ENCODE measurements at places on chromosomes 16 and 17.

DNA sequence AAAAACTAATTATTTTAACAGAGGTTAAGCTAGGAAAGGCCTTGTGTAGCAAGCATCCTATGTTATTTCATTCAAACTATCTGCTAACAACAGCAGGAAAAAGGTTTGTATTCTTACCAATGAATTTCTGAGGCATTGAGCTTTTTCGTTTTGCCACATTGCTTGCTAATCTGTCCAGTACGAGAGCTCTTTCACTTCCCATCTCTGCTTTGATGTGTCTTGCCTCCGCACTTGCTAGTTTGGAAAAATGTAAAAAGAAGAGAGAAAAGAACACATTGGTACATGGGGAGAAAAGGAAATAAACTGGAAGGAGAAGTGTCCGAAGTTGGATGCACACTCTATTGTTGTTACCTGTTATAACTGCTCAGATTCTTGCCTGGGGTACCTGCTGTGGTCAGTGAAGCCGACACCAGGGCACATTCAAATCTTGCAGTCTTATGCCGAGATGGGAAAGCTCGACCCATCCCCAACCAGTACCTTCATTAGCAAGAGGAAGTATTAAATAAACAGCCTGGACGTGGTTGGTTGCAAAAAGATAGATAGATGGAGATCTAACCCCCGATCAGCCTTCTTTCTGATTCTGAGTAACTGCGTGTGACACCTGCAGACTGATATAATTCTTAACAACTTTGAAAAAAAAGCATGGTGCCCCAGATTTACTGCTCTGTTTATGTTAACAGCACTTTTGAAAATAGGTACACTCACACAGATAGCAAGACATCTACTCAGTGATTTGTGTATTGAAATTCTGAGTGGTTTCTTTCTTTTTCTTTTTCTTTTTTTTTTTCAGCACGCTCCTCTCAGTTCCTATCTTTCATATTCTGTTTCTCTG, 40.0 kb downstream of the GRB7 start:
- no peak for DNase-seq

DNA sequence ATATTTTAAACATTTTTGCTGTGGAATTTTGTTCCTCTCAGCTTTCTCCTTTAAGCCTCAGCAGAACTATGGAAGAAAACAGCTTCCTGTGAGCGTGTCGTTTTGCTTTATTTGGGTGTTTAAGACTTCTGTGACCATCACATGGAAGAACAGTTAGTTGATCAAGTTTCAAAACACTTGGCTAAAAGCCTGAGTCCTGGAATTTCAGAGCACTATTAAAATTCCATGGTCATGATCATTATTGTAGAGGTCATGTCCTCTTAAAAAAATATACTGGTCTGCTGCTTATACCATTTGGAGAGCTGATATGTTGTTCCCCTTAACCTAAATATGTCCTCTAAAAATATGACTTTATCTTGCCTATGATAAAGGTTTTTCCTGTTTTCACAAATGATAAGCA, 12.6 kb upstream of the CDR2 start:
- peak; percentile 87 for DNase-seq

- DNase-seq, result no peak
Observed at GRCh38 chr16:10876315-10876714, 687 bp upstream of the CIITA start.

- no peak for DNase-seq
Observed at GRCh38 chr17:69018022-69018615, 42.6 kb downstream of the ABCA9 start.

GRCh38 chr16:78102122-78102660, 2.7 kb downstream of the WWOX start:
- no peak for DNase-seq

- no peak for DNase-seq
Observed at GRCh38 chr17:2894782-2895181, 98.5 kb downstream of the RAP1GAP2 start.

DNA sequence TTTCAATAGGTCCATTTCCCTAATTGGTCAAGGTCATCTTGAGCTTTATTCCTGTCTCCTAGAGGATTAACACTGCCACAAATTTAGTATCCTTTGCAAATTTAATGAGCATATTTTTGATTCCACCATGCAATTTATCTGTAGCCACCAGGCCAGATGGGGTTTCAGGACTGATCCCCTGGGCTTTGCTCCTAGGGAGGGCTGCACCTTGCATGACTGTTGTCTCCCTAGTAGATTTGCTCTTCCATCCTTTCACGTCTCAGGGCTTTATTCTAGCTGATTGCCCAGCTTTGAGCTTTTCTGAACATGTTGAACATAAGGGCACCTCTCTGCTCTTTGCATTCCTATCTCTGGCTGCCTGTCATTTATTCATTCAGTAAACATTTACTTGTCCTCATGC, 7.7 kb upstream of the KCNH6 start:
- DNase-seq, result no peak

- no peak for DNase-seq
Observed at GRCh38 chr16:54191592-54191991, 95.0 kb downstream of the IRX3 start.

- no peak for DNase-seq
Observed at GRCh38 chr17:50204431-50204830, 3.0 kb upstream of the COL1A1 start.

DNA sequence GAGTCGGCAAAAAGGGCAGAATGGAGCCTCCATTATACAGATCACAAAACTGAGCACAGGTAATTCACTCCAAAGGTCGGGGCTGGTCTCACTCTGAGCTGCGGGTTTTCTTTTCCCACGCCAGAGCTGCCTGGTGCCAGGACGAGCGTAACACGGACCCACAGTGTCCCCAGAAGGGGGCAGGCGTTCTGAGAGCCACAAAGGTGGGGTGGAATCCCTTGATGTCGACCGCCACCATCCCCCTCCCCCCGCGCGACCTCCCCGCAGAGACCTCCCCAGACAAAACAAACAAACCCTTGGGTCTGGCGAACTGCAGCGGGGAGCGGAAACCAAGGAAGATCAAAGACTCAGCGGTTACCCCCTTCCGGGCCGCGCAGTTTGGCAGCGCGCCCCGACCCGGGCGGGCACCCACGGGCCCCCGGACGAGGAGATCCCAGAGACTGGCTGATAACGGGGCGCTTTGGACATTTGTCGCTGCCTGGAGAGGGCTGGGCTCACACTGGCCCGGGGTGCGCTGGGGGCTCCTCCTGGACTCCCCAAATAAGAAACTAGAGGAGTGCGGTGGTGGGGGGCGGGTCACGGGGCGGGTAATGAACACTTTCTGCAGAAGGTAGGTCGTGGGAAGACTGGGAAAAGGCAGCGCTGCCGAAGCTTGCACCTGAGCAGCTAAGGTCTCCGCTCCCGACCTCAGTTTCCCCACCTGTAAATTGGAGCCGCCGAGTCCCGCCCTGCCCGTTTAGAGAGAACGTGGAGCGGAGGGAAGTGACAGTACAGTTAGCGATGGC, 664 bp upstream of the NKD1 start:
- no peak for DNase-seq

DNA sequence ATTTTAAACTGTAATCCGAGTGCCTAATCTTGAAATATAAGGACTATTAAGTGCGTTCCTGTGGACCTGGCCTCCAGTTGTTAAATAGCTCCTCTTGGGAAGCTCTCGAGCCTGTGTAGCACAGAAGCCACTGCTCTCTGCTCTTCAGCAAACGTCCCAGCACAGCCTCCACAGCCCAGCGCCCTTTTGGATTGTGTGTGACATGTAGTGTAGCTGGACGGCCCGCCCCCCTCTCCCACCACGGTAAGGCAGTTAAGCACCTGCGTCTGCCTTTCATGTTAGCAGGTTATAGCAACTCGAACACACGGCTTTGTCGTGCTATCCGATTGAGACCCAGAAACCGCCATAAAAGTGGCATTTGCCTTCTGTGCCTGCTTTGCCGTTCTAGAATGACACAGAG, 79.2 kb upstream of the CHMP6 start:
- DNase-seq, result no peak

DNA sequence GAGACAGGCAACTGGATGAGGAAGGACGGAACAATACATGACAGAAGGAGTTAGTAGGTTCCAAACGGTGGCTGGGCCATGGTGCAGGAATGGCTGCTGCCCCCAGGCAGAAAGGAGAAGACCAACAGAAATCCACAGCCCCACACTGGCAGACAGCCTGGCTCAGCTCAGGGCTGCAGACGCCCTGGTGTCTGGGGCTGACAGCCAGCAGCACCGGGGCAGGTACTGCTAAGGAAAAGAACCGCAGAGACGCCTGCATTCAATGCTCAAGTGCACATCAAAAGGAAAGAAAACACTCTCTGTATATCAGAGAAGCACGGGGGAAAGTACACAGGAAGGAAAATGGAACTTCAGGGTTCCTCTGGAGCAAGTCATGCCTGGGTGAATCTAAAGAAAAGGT, 53.4 kb downstream of the GAS7 start:
- DNase-seq, result no peak

DNA sequence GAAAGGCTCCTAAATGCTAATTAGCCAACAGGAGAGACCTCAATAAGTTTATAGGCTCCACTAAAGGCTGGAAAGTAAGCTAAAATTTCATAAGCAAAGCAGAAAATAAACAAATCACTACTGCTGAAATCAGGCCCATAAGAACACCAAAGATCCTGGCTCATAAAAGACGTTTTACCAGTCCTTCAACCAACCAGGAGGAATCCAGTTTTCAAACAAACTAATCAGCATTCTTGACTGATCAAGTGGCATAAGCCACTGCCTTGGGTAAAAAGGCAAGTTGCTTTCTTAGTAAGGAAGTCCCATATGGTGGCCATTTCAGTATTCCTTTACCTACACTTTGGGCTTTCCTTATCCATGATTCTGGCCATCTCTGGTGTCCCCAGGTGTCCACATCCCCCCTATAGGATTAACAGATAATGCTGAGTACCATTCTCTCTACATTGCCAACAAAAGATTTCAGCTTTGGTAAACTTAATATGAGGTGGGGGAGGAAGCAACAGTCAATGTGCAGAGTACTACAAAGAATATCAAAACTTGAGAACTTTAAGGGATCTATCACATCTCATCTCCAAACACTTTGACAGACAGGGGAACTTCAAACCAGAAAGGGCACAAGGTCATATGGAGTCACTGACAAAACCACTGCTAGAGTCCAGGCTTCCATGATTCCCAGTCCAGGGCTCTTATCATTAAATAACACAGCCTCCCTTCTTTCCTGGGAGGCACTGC, 1.3 kb downstream of the TOM1L2 start:
- no peak for DNase-seq

DNA sequence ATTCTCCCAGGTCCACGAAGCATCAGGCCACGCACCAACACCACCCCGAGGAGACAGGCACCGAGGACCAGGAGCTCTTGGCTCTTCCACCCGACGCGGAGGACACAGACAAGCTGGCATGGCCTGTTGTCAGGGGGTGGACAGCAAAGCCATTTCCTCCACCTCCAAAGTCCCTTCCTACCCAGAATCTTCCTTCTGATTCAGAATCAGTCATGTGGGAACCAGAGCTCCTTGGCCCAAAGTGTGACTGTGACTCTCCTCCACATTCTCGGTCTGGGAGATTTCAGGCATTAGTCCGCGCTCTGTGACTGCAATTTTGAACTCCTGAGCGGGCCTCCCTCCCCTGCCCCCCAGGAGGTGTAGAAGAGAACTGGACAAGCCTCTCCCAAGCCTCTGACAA, 9.2 kb downstream of the DNAH17 start:
- DNase-seq, result no peak

DNA sequence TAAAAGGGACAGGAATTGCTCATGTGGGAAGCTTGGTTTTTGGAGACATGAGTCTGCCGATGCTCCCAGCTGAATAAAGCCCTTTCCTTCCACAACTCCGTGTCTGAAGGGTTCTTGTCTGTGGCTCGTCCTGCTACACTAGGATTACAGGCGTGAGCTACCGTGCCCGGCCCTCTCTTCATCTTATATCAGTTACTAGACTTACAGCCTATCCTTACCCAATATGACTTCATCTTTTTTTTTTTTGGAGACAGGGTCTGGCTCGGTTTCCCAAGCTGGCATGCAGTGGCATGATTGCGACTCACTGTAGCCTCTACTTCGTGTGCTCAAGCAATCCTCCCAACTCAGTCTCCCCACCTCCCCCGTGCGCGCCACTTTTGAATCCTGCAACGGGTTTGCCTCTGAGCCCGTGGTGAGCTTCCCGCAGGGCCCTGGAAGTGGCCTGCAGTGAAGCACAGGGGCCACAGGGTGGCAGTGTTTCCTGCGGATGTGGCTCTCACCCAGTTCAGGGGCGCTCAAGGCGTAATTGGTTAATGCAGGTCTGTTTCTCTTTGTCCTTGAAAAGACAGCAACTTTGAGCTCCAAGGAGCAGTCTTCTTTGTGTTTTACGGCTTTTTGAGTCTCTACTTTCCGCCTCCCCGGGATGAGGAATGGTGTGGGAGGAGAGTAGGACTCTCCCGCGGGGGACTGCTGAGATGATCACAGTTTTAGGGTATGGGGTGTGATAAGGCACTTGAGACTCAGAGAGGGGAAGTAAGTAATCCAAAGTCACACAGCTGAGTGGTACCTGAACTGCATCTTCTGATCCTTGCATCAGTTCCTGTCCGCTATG, 22.7 kb upstream of the GPRC5B start:
- DNase-seq, result peak; percentile 59

- no peak for DNase-seq
Observed at GRCh38 chr17:45868276-45868675, 23.6 kb downstream of the SPPL2C start.

DNA sequence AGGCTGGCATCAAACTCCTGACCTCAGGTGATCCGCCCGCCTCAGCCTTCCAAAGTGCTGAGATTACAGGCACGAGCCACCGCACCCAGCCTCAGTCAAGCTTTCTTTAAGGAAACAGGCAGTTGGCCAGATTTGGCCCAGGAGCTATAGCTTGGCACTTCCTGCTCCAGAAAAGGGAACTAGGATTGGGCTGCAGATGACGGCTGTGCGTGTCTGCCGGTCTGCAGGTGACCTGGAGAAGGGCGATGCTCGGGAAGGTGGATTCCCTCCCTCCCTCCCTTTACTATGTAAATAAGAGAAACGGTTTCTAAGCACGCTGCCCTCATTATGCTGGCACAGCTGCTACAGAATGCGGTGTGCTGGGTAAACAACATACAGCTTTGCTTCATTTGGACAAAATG, 215.9 kb downstream of the RPTOR start:
- DNase-seq, result no peak

- no peak for DNase-seq
Observed at GRCh38 chr16:78609402-78610274, 510.2 kb downstream of the WWOX start.

GRCh38 chr17:46031440-46031839, 32.4 kb downstream of the STH start:
- DNase-seq, result no peak

- DNase-seq, result no peak
Observed at GRCh38 chr16:86929057-86929871, 350.9 kb downstream of the FOXL1 start.

DNA sequence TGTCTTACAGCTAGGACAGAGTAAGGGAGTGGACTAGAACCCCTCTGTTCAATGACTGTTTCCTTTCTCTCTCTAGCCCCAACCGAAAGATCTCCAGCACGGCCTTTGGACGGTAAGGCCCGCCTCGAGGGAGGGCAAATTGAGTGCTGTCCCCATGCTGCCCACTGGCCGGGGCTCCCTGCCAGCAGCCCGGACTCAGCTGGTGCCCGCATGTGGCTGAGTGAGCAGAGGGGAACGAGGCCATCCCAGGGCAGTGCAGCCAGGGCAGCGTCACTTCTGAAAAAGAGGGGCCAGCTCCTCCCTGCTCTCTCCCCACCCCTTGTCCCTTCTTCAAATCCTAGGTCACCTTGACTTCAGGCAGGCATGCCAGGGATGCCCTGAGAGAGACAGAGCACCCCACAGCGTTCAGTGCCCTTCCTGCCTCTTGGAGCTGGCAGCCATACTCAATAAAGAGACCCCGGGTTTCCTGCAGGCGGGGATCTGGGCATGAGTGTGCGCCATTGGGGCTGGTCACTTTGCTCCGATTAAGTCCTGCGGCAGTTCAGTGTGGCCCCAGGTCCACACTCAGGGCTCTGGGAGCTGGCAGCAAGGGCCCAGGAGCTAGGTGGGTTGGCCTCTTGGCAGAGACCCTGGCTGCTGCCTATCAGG, 130.9 kb downstream of the RAB11FIP4 start:
- DNase-seq, result no peak

Data from kidney glomerular epithelial cell (primary cell).